Fibroblast of villous mesenchyme (primary cell): ENCODE measurements at places on chromosomes 3 and 15.
A peak's percentile ranks its signal among the peaks of the same experiment; 100 is the strongest.

DNA sequence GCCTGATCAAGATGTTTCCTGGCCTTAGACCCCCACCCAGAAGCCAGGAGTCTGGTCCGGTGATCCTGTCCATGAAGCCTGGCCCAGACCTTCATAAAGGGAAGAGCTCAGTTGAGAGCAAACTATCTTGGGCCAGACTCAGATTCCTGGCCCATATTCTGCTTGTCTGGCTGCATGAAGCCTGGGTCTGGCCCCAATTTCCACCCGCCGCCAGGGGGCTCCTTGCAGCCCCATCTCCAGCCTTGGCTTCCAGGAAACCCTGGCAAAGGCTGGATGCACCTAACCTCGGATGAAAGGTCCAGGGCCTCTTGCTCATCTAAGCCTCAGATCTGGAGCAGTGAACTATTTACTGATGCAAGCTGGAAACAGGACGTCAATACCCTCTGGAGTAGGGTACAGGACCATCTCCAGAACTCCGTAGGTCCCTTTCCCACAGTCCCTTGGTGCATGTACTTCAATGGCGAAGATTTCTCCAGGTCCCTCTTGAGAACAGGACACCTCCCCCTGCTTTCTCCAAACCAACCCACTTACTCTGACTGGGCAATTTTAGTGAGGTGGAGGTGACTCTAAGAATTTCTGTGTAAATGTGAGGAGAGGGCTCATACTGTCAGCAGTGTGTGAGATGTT, 5.6 kb downstream of the FOXL2 start:
- DNase-seq, result peak; percentile 72

- no peak for DNase-seq
Observed at GRCh38 chr3:40313975-40314860, 4.7 kb downstream of the EIF1B start.

GRCh38 chr3:51691949-51692348, 14.9 kb upstream of the GRM2 start:
- DNase-seq, result no peak

DNA sequence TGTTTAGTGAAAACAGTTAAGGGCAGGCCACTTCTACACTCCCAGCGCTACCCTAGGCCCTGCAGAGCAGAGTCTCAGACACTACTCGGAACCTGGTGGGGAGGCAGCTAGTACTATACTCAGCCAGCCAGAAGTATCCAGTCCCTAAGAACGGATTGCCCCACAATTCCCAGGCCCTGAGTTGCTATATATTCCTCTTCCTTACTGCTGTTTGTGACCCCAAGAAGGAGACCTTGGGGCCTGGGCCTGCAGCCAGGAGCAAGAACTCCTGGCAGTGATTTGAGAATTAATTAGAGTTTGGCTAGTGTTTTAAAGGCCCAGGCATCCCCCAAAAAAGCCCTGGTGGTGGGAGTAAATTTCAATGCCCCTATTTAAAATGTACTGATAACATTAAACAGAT, 87.7 kb downstream of the RBPMS2 start:
- no peak for DNase-seq

DNA sequence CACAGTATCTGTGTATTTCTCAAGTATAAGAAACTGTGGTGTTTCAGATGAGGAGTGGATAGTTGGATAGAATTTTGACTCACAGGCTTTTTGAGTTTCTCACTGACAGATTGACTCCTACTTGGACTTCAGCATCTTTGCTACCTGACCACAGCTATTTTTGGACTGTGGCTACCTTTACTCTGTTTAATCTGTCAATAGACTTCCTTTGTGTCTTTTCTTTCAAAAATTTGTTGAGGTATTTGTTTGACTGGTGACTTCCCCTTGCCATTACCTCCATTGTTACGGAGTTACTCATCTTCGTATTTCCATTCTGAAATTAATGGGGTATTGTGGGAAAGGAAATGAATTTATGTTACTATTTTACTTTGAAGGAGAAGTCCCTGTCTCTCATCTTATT, 123.8 kb downstream of the AGBL1 start:
- DNase-seq, result no peak

GRCh38 chr15:67331676-67332075, 77.1 kb downstream of the IQCH start:
- no peak for DNase-seq

- peak; percentile 64 for DNase-seq
Observed at GRCh38 chr15:43517354-43518196, at the start of gene MAP1A. Gene MAP1A (plus strand): TSS chr15:43517608. CDS start chr15:43521474, 3,866 bp downstream.

- DNase-seq, result no peak
Observed at GRCh38 chr3:134651347-134652041, 672 bp upstream of the KY start.

GRCh38 chr15:79076661-79077060, 13.9 kb downstream of the RASGRF1 start:
- no peak for DNase-seq

DNA sequence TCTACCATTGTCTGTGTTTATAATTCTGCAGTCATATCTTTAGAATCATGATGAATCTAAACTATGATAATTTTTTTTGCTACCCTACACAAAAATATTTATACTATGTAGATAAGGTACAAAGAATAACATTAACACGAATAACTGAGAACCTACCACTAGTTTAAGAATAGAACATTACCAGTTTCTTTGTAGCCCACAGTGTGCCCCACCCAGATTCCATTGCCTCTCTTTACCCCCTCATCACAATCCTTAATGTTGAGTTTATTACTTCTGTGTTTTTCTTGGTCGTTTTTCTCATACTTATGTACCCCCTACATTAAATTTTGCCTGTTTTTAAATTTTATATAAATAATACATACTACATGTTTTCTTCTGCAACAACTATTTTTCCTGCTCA, 140.5 kb downstream of the BBX start:
- DNase-seq, result no peak

DNA sequence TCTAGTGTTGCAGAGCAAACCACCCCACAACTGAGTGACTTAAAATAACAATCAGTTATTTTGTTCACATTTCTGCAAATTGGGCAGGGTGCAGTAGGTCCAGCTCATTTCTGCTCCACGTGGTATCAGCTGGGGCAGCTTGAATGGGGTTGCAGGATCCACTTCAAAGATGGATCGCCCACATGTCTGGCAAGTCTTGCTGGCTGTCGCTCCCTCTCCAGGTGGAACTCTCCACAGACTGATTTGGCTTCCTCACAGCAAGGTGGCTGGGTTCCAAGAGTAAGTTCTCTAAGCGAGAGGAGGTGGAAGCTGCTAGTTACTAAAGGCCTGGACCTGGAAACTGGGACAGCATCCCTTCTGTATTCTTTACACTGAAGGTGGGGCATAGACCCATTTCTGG, 213.3 kb downstream of the SLC9A9 start:
- DNase-seq, result no peak

DNA sequence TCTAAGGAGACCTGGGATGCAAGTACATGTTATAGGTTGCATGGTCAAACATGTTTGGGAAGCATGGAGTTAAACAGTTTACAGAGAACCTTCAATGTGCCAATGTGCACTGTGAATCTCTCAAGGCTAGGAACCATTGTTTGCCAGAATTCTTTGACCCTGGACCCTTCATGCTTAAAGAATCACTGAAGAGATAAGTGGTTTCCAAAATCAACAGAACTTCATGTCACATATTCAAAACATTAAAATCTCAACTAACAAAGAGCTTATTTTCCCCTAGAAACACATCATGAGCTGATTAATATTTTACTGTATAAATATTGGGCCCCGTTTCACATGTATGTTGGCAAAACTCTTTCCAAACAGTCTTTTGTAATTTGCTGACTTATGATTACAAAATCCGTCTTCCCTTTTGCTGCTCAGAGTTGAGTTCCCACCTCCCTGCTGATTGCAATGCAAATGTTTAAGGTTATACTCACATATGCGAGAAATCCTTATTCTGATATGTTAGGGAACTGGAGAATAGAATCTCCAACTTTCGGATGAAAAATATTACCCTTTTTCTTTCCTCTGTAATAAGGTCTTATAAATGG, 380.2 kb downstream of the DIPK2A start:
- no peak for DNase-seq

DNA sequence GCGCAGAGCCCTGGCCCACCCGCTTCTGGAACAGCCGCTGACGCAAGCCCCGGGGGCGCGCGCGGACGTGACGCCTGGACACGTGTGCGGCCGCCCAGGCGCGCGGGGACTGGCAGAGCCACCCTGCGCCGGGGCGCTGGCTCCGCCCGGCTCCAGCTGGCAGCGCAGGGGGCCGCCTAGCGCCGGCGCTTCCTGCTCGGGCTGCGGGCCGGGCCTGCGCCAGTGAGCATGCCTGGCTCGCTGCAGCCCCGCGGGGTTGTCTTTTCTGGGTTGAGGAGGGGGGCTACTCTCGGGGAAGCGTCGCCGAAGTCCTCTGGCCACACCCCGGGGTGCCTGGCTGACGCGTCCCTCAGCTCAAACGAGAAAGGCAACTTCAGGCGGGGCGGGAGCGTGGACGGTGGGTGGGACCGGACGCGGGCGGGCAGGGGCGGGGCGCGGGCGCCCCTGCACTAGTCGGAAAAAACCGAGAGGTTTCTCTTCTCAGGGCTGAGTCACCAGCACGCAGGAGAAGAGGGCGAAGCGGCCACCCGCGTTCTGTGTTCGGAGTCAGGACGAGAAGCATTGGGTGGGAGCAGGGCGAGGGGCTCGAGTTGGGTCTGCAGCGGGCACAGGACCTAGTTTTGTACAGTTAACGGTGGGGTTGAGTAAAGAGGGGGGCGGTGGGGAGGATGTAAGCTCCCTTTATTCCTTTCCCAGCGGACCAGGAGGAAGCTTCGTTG, at the start of gene SIAH2:
Gene SIAH2 (minus strand): TSS at position 48 of the 719 bp plus-strand sequence. CDS start 320 bp downstream, outside the sequence.
- DNase-seq, result peak; percentile 96

DNA sequence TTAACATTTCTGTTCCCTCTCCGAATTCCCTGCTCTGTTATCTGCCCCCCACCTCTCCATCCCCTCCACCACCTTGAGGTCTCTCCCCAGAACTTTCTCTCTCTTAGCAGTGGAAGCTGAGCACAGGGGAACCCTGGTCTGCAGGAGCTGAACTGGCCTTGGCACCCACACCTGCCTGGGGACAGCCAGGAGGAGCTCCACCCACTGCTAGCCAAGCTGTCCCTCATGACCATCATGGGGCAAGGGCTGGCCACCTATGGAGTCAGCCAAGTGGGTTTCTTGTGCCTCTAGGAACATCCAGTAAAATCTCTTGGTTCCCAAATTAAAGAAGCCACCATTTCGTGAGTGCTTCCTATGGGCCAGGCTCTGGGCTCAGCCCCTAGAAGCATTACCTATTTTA, 276.4 kb upstream of the TLE3 start:
- DNase-seq, result no peak

DNA sequence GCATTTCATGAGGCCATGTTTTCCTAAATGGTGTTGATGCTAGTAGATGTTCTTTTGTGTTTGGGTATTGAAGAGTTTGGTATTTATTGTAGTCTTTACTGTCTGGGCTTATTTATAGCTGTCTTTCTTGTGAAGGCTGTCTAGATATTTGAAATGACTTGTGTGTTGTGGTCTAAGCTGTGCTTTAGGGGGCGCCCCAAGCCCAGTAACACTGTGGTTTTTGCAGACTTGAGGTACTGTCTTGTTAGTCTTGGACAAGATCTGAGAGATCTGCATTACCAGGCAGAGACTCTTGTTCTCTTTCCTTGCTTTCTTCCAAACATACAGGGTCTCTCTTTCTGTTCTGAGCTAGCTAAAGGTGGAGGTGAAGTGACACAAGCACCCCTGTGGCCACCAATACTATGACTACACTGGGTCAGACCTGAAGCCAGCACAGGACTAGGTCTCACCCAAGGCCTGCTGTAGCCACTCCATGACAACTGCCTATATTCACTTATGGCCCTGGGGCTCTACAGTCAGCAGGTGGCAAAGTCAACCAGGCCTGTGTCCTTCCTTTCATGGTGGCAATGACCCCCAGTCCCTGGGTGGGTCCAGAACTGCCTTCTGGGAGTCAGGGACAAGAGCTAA, 152.1 kb upstream of the TBC1D5 start:
- DNase-seq, result peak; percentile 49

DNA sequence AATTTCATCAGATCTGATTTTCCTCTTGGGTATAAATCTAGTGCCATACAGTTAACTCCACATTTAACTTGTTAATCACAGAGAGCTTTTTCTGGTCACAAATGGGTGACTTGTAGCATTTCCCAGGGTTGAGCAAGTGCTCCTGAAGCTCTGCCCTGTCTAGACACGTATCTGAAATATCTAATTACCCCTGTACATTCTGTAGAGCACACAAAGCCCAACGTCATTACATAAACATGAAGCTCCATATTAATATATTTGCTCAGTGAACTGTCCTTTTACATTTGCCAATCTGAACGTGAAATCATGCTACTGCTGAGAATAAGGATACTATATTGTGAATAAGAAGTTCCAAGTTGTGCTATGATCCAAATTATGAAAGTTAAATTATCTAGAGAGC, 49.0 kb downstream of the THBS1 start:
- DNase-seq, result no peak

DNA sequence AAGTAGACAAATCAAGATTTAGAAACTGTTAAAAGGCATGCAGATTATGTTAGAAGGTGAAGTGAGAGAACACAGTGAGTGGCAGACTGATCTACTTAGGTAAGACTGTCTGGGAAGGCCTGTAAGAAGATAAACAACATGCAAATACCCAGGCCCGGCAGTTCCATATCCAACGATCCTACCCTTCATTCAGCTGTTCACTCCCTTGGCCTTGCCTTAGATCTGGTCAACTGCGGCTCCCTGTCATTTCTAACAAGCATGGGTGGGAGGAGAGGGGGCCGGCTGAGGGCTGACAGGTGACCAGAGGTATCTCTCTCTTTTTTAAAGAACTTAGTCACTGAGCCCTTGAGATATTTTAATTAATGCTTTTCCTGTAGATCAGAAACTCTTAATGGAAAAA, 84.7 kb upstream of the FAM3D start:
- no peak for DNase-seq

DNA sequence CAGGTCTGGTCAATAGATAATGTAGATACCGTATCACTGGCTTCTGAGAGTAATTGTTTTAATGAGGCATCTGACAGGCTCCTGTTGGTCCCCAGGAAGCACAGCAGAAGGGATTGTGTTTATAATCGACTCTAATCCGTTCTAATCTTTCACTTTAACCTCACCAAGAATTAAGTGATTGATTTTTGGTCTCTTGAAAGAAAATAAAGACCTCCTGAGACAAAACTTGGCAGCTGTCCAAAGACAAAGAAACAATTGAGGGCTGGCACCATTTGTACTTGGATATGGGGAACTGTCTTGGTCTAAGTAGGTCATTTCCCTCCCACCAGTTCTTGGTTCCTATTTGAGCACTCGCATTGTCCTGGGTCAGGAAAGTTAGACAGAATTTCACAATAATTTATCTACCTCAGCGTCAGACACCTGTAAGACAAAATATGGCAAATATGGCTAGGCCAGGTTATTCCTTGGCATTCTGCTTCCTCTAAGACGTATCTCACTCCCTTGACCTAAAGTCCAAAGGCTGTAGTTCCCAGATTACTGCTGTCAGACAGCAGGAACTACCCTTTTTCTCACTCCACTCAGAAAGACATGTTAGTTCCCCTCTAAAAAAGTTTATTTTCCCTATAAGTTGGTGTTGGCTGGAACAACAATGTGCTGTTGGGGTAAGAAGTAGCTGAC, 22.7 kb upstream of the CD96 start:
- no peak for DNase-seq

DNA sequence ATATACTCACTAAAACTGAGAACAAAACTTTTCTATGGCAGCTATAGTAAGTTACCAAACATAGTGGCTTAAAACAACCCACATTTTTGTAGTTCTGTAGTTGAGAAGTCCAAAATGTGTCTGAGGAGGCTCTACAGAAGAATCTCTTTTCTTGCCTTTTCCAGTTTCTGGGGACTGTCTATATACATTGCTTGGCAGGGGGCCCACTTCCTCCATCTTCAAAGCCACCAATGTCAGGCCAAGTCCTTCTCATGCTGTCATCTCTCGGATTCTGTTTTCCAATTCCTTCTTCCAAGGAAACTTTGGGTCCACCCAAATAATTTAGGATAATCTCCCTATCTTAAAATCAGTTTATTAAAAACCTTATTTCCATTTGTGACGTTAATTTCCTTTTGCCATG, 92.7 kb downstream of the DLG1 start:
- DNase-seq, result no peak
